ENCODE measurements at places on chromosomes 3 and 15. TPM values are rescaled to one million over a fixed set of nuclear protein-coding genes. Genes with fewer than 3 reads are reported as not detected.

CACNA2D3 gene
- total RNA-seq = 0.11 TPM

EPHB1 gene
- total RNA-seq = 0.56 TPM

TGM5 gene
- total RNA-seq = not detected

GXYLT2 gene
- 43.1 TPM for total RNA-seq

GRK7 gene
- total RNA-seq = not detected

FGF7 gene
- 3.8 TPM for total RNA-seq

ZMYND10 gene
- total RNA-seq = 0.56 TPM

ATP2B2 gene
- 0.63 TPM for total RNA-seq

KCNMB3 gene
- total RNA-seq = 2.7 TPM

SHISA5 gene
- total RNA-seq = 86.0 TPM

DISP2 gene
- total RNA-seq = 0.21 TPM

Data from cardiac muscle cell (in vitro differentiated cells and primary cell).